ENCODE measurements at places on chromosomes 1 and 21.

- DNase-seq: no peak
These were observed 87.1 kb upstream of the CACNA1E start for GRCh38 chr1:181396171-181396670.

DNA sequence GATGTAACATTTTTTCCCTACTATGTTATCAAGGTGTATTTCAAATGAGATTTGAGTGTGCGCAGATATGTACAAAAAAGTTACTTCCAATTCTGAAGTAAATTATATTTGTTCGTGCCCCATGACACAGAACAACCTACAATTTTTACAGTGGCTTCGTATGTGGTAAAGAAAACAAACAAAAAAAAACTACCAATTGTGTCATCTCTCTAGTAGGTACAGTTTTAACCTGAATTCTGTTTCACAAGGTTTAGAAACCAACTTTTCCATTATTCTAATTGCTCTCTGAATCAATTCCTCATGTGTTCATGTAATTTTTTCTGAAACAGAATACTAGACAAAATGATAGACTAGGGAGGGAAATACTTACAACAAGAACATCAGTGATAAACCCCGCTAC, 7.4 kb downstream of the SCAF4 start:
- DNase-seq: no peak

GRCh38 chr1:198809247-198809646, 170.4 kb downstream of the PTPRC start:
- no peak for DNase-seq

DNA sequence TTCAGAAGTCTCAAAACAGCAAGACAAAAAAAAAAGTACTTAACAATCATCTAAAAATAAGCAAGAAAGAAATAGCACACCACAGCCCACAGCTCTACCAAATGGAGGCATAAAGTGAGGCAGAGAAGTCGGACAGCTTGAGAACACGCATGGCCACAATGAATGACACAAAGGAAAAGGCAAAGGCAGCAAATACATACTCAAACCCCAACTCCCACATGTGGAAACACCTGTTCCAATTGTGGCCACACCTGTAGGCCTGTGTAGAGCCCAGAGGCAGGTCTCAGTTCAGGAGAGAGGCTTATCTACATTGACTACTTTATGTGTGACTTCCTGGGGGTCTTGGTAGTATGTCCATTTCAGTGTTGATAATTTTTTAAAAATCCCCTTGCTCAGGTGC, 543.5 kb downstream of the LMO4 start:
- DNase-seq: no peak

- no peak for DNase-seq
These were observed 5.5 kb upstream of the CD1A start for GRCh38 chr1:158248771-158249170.

DNA sequence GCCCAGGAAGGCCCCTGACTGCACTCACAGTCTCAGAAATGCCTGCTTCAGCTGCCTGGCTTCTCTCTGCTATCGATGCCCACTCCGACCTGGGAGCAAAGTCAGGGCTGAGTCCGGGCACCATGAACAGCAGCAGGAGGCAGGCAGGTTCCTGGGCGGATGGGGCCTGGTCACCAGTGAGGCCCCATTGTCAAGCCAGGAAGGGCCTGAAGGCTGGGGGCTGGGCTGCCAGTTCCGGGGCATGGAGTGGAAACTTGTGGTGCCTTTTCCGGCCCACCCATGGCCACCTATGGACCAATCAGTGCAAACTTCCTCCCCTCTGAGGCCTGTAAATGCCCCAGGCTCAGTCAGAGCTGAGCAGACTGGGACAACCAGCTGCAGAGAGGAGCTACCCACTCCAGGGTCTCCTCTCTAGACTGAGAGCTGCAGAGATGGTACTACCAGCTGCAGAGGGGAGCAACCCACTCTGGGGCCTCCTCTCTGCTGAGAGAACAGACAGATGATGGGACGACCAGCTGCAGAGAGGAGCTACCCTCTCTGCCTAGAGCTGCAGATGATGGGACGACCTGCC, 286.5 kb downstream of the SMYD3 start:
- no peak for DNase-seq

DNA sequence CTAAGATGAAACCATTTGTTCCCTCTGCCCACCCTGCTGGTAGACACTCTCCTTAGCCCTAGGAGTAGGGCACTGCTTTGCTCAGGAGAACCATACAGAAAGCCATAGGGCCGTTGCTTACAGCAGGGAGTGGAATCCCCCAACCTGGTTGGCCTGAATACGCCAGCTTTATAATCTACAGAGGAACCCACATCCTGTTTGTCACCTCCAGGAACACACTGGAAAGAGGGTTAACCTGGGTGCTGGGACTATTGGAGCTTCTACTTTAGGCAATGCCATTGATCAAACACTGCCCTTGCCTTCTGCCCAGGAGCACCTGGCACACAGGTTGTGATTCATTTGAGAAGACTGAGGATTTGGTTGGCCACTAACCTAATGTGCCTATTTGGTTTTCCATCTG, 124.8 kb downstream of the TNR start:
- DNase-seq: no peak

- no peak for DNase-seq
These were observed 54.4 kb upstream of the ADARB1 start for GRCh38 chr21:45019887-45020537.

DNA sequence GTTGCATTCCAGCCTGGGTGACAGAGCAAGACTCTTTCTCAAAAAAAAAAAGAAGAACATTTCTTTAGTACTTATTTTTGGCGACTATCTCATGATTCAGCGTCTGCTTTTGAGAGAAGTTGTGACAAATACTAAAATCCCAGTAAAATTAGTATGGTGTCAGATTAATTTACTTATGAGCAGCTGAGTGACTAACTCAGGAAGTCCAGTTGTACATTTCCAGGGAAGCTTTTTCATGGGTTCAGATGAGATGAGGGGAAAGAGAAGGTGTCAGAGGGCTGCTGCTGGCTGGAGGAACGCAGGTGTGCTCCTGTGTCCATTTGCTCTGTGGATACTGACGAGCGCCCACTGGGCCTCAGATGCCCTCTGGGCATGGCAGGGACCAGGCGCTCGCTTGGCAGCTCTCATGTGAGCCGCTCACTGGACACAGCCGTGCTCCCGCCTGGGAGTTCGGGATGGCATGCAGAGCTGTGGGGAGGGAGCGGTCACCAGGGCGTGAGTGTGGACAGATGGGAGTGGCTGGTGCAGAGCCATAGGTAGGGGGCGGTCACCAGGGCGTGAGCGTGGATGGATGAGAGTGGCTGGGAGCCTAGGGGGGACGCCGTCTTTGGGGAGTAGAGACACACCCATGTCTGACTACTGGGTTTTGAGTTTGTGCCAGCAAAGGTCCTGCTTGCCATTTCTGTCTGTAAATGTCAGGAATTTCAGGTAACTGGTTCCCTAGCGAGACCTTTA, 55.0 kb downstream of the ADARB1 start:
- peak; percentile 88 for DNase-seq

- no peak for DNase-seq
These were observed 25.9 kb upstream of the KCNA2 start for GRCh38 chr1:110631836-110632620.

DNA sequence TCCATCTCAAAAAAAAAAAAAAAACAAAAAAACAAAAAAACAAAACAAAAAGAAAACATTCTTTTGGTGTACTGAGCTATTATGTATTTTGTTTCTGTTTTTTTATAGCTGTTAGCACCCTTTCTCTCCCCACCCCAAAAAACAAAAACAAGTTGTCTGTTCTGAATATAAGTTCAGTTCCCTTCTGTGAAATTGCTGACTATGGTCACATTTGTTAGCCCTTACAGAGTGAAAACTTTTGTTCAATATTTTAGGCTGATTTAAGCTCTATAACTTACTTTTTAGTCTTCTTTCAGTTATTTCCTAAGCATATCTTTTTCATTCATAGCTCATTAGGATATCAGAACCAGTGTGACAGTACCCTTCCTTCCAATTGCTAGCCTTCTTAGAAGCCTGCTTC, 1056.6 kb upstream of the NCAM2 start:
- DNase-seq: no peak

- DNase-seq: no peak
These were observed 5.4 kb downstream of the DMAP1 start for GRCh38 chr1:44218503-44219300.

DNA sequence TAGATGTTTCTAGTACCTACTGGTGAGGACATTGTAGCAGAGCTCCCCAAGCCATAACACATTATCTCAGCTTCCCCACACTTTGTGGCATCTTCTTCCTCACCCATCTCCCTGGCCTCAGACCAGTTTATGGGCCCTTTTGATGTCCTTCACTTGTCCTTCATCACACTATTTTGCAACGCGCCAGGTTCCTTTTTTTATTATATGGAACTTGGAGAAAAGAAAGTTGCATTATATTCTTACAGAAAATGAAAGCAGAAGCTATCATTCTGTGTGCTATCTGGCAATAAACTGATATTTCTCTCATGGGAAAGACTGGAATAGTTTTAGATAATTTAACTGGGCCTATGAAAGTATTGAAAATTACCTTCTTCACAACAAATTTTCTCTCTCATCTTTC, 196.9 kb upstream of the ETV3 start:
- no peak for DNase-seq

DNA sequence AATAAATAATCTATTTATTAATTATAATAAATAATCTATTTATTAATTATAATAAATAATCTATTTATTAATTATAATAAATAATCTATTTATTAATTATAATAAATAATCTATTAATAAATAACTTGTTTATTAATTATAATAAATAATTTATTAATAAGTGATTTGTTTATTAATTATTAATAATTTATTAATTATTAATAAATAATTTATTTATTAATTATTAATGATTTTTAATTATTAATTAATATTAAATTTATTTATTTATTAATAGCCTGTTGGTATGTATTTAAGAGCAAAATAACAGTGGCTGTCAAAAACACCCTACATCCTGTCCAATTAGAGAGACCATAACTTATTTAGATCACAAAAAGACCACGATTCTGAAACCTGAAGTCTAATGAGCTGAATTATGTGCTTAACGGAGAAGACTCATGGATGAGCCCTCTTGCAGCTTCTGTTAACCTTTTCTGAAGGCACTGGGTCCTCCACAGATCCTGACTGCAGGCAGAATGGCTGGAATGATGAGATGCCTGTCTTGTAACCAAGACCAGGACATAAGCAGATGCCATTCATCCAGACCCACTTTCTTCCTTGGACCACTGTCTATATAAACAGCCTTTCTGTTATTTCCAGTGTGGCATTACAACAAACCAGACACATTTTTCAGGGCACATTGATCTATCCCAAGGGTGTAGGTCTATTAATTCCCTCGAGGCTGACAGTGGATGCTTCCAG, 134.2 kb downstream of the SETD4 start:
- DNase-seq: no peak

Data from RWPE2 (cell line).